ENCODE measurements at places on chromosomes 5 and 9.
A peak's percentile ranks its signal among the peaks of the same experiment; 100 is the strongest.

DNA sequence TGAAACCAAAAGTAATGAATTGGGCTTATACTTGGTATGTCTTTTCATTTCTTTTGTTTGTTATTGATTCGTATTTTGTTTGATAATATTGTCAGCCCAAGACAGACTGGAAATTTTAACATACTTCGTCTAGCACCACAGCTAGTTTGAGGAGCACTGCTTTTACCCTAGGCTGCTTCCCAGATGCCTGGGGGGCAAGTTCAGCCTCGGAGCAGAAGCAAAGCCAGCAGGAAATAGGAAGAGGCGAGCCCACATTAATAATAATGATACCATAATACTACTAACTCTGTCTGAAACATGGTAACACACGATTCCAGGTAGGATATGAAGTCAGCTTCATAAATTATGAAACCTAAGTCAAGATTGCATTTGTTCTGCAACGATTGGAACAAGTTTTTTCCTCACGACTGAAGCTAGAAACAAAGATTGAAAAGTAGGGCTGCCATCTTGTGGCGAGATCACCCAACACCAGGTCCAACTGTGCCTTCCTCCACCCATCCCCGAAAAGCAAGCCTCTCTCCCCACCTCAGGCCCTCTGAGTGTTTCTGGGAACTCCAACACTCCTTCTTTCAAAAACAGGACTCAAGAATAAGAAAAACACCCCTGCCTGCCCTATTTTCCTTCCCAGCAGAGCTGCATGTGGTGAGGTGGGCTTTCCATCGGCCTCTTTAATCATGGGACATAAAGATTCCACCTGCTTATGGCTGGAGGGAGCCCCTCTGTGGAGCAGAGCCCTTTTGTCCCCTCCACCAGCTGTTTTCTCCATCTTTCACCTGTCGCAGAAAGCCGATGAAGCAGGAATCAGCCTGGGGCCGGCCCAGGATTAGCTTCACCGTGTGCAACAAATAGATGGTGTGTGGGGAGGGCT is 236.4 kb downstream of the CAAP1 start:
- DNase-seq = no peak

DNA sequence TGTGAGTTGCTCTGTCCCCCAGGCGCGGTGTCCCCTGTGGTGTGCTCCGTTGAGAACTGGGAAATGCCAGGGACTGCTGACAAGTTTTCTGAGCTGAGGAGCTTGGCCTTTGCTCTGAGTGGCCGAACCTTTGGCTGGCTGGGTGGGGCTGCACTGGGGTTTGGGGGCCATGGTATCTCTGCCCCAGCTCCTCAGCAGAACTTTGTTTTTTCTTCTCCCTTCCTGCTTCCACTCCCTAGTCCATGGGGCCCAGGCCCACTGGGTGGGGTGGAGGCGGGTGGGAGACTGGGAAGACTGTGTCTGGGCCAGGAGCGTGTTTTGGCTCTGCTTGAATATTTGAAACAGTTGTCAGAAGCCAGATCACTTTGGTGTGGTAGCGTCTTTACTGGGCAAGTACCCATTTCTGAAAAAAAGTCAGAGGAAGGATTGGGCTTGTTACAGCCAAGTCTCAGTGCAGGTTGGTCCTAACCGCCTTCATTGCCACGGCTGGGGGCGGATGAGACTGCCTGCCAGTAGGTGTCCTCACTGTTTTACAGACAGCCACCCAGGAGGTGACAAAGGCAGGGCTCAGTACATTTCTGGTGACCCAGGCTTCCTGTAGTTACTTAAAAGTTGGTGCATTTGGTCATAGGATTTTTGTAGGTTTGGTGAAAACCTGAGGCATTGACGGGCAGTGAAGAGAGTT is 92.7 kb downstream of the DAB2IP start:
- no peak for DNase-seq

GRCh38 chr9:84293001-84293798 is 47.4 kb downstream of the SLC28A3 start:
- no peak for DNase-seq

- DNase-seq = no peak
Observed at GRCh38 chr5:53882676-53883031, 322.2 kb downstream of the NDUFS4 start.

DNA sequence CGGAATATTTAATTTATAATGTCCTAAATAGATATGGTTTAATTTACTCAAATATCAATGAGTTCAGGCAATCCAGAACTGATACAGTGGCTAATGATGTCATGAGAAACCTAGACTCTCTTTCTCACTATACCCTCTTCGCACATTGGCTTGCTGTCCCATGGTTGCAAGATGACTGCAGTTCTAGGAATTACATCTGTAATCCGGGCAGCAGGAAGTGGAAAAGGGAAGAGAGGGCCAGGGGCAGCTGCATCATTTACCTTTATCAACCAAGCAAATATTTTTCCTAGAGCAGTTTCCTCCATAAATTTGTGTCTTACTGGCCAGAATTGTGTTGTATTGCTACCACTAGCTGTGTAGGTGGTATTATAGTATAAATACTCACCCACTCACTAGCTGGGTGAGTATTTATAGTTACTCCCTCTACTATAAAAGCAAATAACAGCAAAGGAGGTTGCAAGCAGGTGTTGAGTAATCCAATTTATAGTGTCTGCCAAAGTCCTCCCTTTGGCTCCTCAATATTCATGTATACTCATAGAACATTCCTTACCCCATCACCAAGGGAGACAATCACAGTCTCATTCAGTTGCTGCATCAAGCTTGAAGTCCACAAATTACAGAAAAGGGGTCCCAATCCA is 168.8 kb downstream of the DROSHA start:
- DNase-seq = no peak

DNA sequence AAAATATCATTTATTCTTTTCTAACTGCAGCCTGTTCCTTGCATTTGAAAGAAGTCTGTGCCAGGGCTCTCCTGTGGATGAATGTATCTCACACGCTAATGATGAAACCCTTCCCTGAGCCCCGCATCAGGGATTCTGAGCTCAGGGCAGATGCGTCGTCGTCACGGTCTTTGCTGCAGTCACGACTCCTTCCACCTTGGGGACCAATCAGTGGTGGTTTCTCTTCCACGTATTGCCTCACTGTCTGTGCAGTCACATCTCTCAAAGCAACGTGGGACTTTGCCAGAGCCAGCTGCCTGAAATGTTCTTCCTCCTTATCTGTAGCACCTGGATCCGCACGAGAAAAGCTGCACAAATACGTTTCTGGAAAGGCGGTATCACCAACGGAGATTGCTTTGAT is 13.9 kb upstream of the UBE2QL1 start:
- no peak for DNase-seq

DNA sequence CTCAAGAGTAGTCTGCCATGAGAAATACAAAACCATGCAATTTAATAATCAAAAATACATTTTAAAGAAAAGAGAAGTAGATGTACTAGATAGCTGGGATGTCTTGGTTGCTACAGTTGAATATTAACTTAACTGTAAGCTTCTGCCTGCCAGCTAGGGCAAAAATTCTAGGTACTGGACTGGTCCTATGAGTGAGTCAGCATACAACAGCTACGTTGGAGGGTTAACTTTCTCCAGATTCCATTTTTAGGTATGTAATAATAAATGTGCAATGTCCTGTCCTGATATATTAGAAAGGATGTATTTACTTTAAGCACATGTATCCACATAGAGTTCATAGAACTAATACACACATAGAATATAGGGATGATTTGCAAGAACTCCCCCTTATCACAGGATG is 230.1 kb downstream of the CAAP1 start:
- DNase-seq = no peak

DNA sequence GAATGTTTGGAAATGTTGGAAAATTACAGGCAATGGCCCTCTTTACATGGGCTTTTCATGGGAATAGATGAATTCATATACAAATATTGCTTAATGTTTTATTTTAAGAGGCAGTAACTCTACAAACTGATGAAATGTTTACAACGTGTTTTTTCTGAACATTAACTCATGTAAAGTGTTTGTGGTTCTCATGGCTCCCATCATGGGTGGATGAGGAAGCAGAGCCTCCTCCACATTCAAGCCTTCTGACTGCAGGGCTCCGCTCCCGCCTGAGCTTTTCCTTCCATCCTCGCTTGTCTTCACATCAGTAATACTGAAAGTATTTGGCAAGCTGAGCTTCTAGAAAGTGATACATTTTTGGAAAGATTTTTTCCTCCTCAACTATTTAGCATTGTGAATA is 204.2 kb downstream of the ARHGAP26 start:
- no peak for DNase-seq

DNA sequence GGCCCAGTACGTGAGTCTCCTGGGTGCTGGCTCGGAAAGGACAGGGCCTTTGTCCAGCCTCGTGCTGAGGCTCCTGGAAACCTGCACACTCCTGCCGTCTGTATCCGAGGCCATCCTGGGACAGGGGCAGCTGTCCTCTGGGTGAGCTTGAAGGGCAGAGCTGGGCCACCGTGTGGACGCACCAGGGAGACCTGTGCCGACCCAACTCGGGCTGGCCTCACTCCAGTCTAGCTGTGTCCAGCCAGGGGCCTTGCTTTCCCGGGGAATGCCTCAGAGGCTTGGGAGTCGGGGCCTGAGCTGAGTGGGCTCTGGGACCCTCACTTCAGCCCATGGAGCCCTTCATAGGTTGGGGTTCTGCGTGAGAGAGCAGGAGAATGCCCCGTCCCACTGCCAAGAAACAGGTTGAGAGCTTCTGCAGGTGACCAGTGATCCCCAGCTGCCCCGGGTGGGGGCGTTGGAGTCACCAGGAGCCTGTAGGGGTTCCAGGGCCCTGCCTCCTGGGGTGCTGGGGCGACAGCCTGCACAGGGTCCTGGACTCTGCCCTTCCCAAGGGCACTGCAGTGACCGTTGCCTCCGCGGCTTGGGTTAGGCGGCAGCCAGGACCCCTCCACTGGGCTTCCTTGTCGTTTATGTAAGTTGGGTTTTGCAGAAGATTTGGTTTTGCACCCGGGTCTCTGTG is 60.1 kb downstream of the COL5A1 start:
- no peak for DNase-seq

- DNase-seq = no peak
Observed at GRCh38 chr9:5529683-5530221, 19.4 kb downstream of the PDCD1LG2 start.

DNA sequence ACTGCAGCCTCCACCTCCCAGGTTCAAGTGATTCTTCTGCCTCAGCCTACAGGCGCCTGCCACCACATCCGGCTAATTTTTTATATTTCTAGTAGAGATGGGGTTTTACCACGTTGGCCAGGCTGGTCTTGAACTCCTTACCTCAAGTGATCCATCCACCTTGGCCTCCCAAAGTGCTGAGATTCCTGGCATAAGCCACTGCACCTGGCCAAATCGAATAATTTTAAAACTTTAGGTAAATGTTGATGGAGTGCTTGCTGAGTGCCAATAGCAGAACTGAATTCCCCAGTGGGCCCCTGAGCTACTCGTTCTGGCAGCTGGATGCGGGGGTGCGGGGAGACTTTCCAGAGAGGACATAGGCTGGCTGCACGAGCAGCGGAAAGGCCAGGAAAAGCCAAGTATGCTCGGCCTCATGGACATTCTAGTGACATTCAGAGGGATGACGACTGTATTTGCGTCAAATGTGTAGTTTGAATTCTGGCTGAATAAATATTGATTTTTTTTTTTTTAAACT is 16.8 kb downstream of the TRAF2 start:
- no peak for DNase-seq

DNA sequence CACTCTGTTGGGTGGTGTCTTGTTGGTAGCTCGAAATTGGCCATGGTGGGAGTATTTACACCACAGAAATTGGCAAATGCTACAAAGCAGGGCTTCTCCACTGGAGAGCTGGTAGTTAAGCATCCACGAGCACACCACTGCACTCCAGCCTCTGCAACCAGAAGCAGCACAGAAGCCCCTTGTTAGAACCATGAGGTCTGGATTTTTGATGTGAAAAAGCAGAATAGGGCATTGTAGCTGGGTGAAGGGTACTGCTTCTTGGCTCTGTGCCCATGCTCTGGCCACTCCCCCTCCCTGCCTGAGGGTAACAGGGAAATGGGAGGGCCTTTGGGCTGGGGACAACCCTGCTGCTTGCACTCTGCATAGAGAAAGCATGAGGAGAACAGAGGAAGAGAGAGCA is 81.2 kb upstream of the UBTD2 start:
- DNase-seq = no peak

- DNase-seq = peak; percentile 5
Observed at GRCh38 chr5:150155258-150156026, at the start of gene PDGFRB. Gene PDGFRB (minus strand): TSS chr5:150155845. CDS start chr5:150137047, 18,798 bp downstream.

DNA sequence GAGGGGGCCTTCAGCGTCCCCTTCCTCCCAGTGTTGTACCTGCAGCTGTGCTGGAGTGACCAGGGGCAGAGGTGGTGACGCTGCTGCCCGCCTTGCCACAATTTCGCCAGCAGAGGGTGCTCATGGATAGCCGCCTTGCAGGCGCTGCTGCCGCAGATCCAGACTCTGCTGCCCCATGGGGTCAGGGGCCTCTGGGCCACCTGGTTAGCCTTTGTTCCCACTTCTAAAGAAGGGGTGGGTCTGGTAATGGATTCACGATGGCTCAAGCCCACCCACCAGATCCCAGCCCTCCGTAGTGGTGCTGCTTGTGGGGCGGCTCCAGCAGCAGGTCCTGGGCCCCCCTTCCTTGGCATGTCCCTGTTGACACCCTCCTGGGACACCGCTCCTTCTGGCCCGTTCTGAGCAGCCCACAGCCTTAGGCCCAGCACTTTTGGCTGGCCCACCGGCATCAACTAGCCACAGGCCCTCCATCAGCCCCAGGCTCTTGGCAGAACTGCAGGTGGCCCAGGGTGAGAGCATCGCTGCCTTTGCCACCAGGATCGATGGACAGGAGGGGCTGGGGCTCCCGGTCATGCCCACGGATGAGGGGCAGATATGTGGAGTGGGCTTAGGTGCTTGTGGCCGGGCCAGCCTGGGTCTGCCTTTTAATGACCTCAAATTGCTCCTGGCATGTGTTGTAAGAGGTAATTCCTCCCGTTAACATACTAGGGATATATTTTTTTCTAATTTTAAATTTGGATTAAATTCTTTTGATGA is 57.2 kb downstream of the COL5A1 start:
- DNase-seq = peak; percentile 12

DNA sequence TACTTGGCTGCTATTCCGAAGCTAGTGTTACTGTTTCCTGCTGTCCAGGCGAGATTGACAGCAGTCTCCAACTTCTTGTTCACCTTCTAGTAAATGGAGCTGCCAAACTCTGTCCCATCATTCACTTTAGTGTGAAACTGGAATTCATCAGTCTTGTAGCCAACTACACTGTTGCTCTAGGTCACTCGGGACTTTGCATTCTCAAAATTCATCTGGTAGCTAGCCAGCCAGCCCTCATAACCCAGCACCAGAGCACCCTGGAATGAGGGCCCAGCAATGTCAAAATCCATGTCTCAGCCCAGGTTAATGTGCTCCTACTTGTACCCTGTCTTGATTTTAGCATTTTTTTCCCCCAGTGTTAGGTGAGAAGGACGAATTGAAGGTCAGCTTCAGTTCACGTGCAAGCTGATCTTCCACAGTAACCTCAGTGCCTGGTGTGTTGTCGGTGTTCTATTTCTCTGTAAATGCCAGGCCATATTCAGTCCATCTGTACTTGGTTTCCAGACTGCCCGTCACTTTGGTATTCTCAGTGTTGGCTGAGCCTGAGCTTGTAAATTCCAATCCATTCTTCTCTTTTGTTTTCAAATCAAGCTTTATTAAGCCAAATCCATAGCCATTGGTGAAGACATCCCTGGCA is 28.9 kb downstream of the ZNF169 start:
- no peak for DNase-seq

GRCh38 chr5:19927919-19928318 is 60.1 kb downstream of the CDH18 start:
- no peak for DNase-seq

All from stimulated activated CD4-positive, alpha-beta T cell treated with anti-CD3 and anti-CD28 coated beads, Interleukin-12 subunit alpha, Interleukin-12 subunit beta, amount 100 ng/mL, for 24 hours (primary cell).